HFFc6 (cell line): ENCODE measurements at places on chromosomes 16 and 17. TPM values are rescaled to one million over a fixed set of nuclear protein-coding genes. Genes with fewer than 3 reads are reported as not detected.

DNA sequence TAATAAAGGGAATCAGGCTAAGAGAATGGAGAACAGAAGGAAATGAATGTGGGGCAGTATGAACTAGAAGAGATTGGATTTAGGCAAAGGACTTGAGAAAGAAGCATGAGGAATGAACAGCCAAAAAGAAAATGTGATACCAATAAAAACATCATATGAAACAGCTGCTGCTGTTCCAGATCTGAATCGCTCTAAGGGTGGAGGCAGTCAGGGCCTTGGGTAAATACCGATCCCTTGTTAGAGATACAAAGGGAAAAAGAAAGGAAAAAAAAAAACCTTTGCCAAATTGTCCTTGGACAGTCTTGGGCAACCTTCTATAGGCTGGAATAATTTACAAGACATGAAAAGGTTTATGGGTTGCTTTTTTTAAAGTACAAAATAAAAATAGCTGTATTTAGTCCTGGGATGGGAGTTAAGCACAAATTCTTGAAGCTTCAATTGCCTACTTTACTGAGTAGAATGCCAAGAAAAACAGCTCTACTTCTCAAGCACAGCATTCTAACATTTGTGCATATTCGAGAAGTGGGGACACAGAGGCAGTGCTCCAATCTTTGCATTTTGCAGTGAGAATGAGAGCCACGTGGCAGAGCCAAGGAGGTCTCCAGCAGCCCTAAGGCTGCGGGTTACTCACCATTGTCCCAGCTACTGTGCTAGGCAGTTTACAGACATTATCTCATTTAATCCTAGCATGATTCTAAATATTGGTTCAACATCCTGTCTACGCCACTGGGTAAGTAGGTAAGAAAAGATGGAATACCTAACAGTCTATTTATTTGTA is 43.3 kb upstream of the PSMD7 start:
- DNase-seq: no peak

The CD300E gene
- not detected in 2 replicates for total RNA-seq

The IL17C gene
- not detected in 3 replicates for total RNA-seq

The MMP15 gene
- 1.2 to 3.8 TPM (median 2.9 TPM) in 3 replicates for total RNA-seq

GRCh38 chr17:29930409-29931010 is 482 bp upstream of the SSH2 start:
- no peak for DNase-seq

DNA sequence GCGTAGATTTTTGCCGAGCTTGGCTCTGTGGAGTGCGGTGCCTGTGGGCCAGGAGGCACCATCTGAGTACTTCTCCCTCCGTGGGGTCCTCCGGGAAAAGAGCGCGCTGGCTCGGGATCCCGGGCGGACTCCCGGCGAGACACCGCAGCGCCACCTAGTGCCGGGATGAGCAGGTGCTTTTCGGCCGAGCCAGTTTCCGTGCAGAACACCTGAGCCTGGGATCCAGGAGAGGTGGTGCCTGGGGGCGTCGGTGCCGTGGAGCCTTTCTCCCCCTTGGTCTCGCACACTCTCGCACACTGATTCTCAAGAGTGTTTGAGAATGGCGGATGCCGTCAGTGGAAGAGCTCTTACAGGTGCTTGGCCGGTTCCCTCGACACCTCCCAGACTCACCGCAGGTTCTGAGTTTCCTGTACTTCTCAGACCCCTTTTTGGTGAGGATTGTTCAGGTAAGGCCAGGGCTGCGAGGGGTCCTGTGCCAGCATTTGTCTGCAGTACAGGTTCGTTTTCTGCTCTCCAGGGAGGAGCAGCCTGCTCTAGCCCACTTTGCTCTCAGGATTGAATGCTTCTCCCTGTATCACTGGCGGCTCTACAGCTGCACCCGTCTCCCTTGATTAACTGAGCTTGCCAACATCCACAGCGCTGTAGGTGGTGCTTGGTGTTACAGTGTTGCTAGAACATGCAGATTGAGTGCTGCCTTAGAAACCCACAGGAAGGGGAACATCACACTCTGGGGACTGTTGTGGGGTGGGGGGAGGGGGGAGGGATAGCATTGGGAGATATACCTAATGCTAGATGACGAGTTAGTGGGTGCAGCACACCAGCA is 23.3 kb downstream of the TBCD start:
- DNase-seq: no peak

DNA sequence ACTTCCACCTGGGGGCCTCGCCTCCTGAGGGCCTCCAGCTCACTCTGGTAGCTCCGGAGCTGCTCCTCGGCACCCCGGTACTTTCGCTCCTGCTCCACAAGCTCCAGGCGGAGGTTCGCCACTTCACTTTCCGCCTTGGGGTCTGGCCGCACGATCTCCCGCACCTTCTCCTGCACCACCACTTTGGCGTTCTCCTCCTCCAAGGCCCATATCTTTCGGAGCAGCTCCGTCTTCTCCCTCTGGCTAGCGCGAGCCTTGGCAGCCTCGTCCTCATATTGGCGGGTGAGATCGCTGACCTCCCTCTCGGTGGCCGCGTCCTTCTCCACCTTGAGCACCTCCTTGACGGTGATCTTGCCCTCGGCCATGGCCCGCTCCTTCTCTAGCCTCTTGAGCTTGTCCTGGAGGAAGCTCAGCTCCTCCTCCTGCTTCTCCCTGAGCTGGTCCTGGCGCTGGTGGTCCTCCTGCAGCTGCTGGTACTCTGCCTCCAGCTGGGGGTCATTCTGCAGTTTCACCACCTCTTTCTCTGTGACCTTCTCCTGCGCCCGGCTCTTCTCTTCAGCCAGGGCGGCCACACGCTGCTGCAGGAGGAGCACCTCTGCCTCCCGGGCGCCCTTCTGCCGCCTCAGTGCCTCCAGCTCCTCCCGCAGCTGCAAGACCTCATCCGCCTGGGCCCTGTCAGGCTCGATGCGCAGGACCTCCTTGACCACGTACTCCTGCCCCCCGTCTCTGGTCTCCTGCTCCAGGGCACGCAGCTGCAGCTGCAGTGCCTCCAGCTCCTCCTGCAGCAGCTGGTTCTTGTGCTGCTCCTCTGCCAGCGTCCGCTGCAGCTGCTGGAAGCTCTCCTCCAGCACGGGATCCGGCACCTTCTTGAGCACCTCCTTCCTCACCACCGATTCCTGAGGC is 37.9 kb downstream of the UBN1 start:
- DNase-seq: no peak

GRCh38 chr16:22023505-22023904 is 15.6 kb downstream of the MOSMO start:
- no peak for DNase-seq

The GLOD4 gene
- 43.9 to 53.7 TPM (median 50.4 TPM) in 3 replicates for total RNA-seq
